ENCODE measurements at places on chromosomes 4 and X.
A peak's percentile ranks its signal among the peaks of the same experiment; 100 is the strongest.

- no peak for DNase-seq
Measured at GRCh38 chr4:150255610-150256224, 177.5 kb downstream of the DCLK2 start.

- peak; percentile 20 for DNase-seq
Measured at GRCh38 chr4:108940149-108940548, 177.3 kb upstream of the ETNPPL start.

DNA sequence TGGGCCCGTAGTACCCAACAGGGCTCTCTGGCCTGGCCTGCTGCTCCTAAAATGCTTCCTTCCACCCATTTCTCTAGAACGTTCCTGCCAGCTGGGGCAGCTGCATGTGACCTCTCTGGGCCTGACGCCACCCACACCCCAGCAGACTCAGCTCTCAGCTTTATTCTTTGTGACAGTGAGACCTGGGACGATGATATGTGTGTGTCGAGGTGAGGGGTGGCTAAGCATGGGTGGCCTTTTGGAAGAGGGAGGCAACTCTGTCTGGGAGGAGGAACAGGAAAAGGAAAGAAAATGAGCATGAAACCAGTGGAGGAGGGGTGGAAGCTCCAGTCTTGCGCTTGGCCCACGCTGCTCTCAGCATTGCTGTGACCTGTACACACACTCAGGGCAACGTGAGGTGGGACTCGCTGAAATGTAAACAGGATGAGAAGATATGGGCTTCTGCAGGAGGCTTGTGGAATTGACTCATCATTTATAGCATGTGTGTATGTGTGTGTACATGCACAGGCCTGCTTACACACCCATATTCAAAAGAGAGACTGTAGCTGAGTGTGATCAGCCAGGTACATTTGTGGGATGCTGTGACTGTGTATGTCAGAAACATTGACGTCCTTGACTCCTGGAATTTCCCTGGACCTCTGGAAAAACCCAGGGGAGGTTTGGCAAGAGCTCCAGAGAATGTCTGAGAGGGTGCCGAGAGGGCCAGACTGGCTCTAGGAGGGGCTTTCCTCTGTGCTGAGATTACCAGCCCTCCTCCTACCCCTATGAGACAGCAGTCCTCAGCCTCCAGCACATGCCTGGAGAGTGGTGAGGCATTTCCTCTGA, 137.9 kb downstream of the PJA1 start:
- DNase-seq: no peak

DNA sequence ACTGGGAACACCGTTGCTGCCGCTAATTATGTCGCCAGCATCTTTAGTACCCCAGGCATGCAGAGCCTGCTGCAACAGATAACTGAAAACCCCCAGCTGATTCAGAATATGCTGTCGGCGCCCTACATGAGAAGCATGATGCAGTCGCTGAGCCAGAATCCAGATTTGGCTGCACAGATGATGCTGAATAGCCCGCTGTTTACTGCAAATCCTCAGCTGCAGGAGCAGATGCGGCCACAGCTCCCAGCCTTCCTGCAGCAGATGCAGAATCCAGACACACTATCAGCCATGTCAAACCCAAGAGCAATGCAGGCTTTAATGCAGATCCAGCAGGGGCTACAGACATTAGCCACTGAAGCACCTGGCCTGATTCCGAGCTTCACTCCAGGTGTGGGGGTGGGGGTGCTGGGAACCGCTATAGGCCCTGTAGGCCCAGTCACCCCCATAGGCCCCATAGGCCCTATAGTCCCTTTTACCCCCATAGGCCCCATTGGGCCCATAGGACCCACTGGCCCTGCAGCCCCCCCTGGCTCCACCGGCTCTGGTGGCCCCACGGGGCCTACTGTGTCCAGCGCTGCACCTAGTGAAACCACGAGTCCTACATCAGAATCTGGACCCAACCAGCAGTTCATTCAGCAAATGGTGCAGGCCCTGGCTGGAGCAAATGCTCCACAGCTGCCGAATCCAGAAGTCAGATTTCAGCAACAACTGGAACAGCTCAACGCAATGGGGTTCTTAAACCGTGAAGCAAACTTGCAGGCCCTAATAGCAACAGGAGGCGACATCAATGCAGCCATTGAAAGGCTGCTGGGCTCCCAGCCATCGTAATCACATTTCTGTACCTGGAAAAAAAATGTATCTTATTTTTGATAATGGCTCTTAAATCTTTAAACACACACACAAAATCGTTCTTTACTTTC, 1.8 kb downstream of the UBQLN2 start:
- DNase-seq: no peak

DNA sequence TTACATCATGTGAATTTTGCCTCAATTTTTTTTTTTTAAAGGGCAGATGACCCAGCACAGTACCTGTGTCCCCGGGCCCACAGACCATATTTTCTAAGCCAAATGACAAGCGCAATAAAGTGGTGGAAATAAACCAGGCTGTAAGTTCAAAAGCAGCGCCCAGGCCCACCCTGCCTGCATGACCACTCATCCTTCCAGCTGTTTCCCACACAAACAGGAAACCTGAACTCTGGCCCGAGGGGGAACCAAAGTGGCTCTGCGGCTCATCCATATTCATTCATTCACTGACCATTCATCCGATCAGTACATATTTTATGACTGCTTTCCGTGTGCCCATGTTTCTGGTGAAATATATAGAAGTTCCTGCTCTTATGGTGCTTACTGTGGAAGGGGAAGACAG, 33.7 kb upstream of the CRMP1 start:
- DNase-seq: no peak
